ENCODE measurements at places on chromosomes 16 and 17.

DNA sequence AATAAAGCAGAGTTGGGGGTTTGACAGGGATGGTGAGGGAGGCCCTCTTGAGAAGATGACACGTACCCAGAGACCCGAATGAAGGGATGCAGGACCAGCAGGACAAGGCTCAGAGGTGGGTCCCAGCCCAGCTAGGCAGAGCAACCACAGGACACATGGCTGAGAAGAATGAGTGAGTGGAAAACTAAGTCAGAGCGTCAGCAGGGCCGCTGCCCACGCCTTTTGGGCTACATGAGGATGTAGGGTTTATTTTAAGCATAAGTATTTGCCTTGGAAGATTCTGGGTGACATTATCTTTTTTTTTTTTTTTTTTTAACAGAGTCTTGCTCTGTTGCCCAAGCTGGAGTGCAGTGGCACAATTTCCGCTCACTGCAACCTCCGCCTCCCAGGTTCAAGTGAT lies 176.0 kb downstream of the TMEM132E start:
- DNase-seq = no peak

GRCh38 chr17:77165577-77165976 lies 24.8 kb downstream of the SEC14L1 start:
- no peak for DNase-seq

GRCh38 chr17:9872852-9873251 lies 32.2 kb downstream of the RCVRN start:
- no peak for DNase-seq

DNA sequence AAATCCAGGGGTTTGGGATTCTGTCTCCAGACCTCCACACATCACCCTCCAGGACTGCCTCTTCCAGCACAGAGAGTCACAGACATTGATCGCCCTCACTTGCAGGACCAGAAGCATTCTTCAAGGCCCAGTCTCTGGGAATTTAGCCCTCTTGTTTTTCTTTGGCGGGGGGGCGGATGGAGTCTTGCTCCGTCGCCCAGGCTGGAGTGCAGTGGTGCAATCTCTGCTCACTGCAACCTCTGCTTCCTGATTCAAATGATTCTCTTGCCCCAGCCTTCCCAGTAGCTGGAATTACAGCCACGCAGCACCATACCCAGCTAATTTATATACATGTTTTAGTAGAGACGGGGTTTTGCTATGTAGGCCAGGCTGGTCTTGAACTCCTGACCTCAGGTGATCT lies 8.5 kb upstream of the ITGAL start:
- DNase-seq = no peak

GRCh38 chr16:58732545-58733247 lies 1.4 kb downstream of the GOT2 start:
- DNase-seq = no peak

- no peak for DNase-seq
Observed at GRCh38 chr17:64424324-64424849, 24.5 kb upstream of the MILR1 start.

- no peak for DNase-seq
Observed at GRCh38 chr17:59415397-59415796, 83.9 kb downstream of the YPEL2 start.

GRCh38 chr16:3857189-3858043 lies 23.1 kb downstream of the CREBBP start:
- no peak for DNase-seq

DNA sequence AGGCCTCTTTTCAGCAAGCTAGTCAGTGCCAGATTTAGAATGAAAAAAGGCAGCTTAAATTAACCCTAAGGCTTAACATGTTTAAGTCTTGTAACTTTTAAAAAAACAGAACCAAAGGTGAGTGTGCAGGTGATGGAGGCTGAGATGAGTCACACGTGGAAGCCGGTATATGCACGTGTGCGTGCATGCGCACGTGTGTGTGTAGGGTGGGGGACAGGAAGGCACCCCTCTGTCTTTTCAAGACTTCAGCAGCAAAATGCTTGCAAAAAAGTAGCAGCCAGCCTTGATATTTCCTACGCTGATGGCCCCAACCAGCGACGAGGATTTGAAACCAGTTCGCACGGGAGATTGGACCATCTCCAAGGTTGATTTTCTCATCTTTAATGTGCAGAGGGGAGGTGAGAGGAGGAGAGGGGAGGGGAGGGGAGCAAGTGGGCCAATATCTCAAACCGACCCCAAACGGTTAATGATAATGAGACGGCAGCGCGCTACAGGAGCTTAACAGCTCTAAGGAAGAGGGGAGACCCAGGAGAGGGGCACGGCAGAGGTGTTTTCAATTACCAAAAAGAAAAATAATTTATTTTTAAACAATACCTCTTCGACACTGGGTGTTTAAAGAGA lies 154.7 kb downstream of the ZNF423 start:
- no peak for DNase-seq

GRCh38 chr17:74815550-74816370 lies 39.6 kb upstream of the NAT9 start:
- no peak for DNase-seq

GRCh38 chr16:84369938-84370627 lies 1.7 kb downstream of the ATP2C2 start:
- DNase-seq = no peak

DNA sequence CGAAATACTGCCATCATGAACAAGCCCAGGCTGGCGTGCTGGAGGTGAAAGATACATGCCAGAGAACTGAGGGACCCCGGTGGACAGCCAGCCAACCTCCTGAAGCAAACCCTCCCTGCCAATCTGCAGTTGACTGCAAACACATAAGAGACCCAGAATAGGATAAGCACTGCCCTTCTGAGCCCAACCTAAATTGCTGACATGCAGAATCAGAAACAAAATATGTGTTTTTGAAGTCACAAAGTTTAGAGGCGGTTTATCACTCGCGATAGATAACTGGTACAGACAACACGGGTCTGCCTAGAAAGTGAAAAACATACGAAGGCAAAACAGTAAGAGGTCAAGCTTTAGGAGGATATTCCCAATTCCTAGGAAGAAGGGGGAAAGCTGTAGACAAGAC lies 14.6 kb downstream of the TOX3 start:
- no peak for DNase-seq

DNA sequence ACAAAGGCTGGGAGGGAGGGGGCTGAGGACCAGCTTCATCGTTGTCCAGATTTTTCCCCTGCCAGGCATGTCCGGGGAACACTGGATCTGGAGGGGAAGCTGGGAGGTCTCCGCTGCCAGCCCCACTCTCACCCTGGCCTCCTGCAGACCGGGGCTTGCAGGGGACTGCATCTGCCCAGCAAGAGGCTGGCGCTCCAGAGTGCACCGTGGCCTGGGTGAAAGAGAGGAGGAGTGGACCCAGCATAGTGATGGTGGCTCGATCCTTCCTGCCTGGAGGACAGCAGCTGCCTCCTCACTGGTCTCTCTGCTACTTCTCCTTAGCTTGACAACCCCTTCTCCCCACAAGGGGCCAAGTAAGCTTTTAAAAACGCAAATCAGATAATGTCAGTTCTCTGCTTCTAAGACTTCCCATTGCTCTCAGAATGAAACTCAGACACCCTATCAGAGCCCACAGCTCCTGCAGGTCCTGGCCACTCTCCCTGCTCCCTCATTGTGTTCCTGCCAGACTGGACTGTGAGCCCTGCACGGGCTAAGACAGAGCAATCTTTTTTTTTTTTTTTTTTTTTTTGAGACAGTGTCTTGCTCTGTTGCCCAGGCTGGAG lies 15.0 kb downstream of the CPNE2 start:
- no peak for DNase-seq

Measured in NCI-H2081 (cell line).